Muscle of arm (tissue), 14 donors: ENCODE measurements at places on chromosomes 1 and 21.

DNA sequence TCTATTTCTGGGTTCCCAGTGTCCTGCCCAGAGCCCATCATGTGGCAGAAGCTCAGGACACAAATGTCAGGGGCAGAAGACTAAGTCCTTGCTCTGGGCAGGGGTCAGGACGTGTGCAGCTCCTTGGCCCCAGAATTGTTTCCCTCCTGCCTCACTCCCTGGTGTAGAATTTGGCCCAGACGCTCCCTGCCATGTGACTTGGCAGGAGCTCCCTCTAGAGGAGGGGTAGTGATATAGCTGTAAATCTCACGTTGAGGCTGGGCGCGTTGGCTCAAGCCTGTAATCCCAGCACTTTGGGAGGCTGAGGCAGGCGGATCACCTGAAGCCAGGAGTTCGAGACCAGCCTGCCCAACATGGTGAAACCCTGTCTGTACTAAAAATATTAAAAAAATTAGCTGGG, 91.2 kb downstream of the UBIAD1 start:
- DNase-seq = no peak

- DNase-seq = no peak
Observed at GRCh38 chr21:45899317-45900033, 82.1 kb upstream of the COL6A1 start.

GRCh38 chr1:191752342-191752741, 405.9 kb upstream of the RGS18 start:
- DNase-seq = no peak

DNA sequence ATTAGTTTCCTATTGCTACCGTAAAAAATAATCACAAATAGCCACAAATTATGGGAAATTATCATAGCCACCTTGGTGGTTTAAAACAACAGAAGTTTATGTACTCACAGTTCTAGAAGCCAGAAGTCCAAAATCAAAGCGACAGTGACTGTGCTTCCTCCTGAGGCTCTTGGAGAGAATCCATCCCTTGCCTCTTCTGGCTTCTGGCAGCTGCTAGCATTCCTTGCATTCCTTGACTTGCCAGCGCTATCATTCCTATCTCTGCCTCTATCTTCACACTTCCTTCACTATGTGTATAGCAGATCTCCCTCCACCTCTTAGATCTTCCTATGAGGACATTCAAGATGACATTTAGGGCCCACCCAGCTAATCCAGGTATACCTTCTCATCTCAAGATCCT, 180.1 kb upstream of the USP25 start:
- no peak for DNase-seq

GRCh38 chr1:229410370-229410691, 23.6 kb downstream of the ACTA1 start:
- DNase-seq = no peak

- peak; percentile 31 for DNase-seq
Observed at GRCh38 chr1:43414634-43415223, 25.0 kb downstream of the SZT2 start.

DNA sequence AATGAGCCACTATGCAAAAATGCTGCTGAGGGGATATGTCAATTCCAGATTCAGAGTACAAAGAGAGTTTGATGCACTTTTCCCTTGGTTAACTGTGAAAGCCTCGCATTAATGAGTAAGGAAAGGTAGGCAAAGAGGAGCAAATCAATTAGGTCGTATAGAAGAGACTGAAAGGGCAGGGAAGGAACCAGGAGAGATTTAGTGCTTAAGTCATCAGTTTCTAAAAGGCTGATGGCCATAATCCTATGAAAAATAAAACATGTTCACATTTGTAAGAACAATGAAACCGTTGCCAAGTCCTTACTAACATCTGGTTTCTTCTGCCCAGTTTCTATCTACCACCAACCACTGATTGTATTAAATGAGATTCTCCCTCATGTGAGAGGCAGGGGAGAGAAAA, 118.4 kb upstream of the PALMD start:
- DNase-seq = no peak

DNA sequence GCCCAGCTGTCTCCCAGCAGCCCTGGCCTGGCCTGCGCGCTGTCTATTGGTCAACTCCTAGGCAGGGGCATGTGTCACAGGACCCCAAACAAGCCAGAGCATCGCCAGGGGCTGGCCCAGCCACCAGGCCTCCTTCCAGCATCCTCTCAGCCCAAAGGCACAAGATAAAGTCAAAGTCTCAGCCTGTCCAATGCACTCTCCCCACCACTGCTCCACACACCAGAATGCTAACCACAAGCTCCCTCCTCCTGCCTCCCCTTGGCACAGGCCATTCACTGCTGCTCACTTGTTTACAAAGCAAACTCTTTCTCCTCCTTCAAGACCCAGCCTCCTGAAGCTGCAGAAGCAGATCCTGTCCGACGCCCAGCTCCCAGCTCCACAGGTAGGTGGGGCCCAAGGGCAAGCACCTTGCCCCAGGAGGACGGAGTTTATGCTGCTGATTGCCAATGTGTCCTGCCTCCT, 133.4 kb downstream of the DMRTB1 start:
- no peak for DNase-seq

- peak; percentile 62 for DNase-seq
Observed at GRCh38 chr1:15153184-15153841, at the start of gene TMEM51. TMEM51 (plus strand) TSS chr1:15153747; CDS start chr1:15215088, 61,341 bp downstream.

DNA sequence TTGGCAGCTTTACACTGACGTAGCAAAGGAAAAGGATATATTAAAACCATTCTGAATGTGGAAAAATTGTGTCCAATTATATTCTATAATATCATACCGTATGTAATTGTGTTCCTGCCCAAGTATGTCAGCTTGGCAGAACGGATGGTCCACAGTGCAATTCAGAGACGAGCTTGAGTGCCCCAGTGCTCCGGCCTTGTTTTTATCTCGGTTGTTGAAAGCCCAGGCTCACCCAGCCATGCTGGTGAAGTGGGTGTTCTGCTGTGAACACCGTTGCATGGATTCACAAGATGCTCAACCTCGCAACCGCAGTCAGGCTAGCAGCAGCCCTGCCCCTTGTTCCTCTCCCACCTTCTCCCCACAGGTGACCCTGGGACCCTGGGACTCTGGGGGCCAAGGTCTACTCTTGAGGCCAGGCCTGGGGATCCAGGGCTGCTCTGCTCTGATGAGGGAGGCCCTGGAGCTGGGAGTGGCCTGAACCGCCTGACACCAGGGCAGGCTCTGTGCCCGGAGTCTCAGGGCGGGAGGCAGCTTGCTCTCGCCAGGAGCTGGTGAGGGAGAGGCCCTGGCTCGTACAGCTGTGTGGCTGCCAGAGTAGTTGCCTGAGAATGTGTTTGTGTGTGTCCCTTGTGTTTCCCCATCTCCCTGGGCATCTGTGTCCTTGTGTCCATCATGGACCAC, 11.2 kb downstream of the PTPRF start:
- DNase-seq = no peak

DNA sequence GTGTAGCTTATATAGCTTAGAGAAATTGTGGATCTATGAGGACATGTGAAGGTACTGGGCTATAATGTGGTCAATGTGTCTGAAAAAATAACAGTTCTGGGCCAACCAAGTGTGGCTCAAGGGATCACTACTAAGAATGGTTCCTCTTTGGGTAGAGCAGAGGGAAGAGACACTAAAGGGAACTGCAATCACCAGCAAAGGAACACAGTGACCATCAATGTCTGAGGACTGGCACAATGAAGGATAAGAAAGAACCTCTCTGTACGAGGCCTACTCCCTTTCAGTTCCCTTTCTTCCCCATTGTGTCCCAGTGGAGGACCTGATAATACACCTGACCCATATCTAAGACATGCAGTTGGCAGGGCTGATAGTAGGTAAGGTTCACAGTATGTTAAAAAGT, 89.9 kb upstream of the JAK1 start:
- no peak for DNase-seq

- no peak for DNase-seq
Observed at GRCh38 chr1:7970246-7970645, 8.7 kb downstream of the PARK7 start.

GRCh38 chr1:53763911-53764310, 24.9 kb upstream of the GLIS1 start:
- DNase-seq = no peak

DNA sequence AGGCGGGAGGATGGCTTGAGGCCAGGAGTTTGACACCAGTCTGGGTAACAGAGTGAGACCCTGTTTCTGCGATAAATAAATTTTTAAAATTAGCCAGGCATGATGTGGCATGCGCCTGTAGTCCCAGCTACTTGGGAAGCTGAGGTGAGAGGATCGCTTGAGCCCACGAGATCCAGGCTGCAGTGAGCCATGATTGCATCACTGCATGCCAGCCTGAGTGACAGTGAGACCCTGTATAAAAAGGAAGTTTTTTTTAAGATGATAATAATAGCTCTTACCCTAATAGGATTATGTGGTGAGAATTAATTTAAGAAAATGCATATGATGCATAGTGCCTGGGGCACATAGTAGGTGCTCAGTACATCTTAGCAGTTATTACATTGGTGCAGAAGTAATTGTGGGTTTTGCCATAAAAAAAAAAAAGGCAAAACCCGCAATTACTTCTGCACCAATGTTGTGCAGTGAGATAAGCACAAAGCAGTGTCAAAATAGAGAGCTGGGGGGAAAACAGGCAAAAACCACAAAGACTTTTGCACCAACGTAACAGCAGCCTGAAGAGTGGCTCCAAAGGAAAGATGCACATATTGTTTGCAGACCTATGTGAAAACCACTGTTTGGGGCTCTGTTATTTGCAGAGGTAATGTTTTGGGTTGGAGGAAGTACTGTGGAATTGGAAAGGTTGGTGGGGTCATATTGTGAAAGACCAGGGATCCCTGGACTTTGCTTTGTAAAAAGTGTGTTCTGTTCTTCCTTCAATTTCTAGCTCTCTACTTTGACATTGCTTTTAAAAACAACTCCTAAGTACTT, 72.4 kb downstream of the PLXNA2 start:
- DNase-seq = no peak

- DNase-seq = no peak
Observed at GRCh38 chr1:210087058-210087457, 145.5 kb upstream of the SERTAD4 start.

GRCh38 chr1:192497214-192497794, 78.3 kb upstream of the RGS1 start:
- no peak for DNase-seq

- no peak for DNase-seq
Observed at GRCh38 chr21:37670883-37671282, 245.4 kb downstream of the KCNJ6 start.

DNA sequence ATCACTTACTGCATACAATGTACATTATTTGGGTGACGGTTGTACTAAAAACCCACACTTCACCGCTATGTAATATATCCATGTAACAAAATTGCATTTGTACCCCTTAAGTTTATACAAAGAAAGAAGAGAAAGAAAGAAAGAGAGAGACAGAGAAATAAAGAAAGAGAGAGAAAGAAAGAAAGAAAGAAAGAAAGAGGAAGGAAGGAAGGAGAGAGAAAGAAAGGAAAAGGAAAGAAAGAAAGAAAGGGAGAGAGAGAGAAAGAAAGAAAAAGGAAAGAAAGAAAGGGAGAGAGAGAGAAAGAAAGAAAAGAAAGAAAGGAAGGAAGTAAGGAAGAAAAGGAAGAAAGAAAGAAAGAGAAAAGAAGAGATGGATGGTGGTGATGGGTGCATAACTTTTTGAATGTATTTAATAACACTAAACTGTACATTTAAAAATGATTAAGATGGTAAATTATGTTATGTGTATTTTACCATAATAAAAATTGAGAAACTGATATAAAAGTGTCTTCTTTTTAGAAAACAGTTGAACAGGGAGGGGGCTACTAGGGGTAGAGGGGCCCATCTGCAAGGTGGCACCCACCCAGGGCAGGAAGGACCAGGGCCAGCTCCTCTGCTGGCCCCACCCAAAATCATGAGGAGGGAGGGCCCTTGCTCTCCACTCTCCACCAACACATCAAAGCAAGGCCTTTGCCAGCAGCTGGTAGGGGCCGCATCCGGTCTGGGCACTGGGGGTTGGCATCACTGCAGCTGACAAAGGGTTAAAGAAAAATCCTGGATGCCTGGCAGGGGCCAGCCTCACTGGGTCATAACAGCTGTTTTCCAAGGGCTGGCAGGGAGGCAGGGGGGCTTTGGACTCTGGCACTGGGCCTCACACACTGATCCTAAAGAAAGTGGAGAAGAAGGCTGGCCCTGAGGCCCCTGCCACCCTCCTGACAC, 153.9 kb upstream of the EDN2 start:
- DNase-seq = no peak

- DNase-seq = no peak
Observed at GRCh38 chr1:47485817-47486216, 48.0 kb downstream of the FOXD2 start.

DNA sequence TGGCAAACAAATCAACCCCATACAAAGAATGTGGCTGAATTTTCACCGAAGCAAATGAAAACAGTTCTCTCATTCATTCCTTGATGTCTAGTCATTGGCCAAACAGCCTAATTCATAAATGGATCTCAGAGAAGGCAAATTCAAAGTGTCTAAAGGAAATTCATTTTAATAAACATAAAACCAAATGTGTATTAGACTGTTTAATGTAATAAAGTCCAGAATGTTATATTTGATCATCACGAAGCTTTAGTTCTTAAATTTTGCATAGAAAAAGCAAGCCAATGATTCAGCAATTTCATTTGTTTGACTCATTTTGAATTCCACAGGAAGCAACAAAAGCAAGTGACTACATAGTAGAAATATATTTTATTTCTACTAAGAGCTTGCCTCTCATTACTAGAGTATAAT, 379.2 kb upstream of the ADAMTS5 start:
- DNase-seq = no peak

DNA sequence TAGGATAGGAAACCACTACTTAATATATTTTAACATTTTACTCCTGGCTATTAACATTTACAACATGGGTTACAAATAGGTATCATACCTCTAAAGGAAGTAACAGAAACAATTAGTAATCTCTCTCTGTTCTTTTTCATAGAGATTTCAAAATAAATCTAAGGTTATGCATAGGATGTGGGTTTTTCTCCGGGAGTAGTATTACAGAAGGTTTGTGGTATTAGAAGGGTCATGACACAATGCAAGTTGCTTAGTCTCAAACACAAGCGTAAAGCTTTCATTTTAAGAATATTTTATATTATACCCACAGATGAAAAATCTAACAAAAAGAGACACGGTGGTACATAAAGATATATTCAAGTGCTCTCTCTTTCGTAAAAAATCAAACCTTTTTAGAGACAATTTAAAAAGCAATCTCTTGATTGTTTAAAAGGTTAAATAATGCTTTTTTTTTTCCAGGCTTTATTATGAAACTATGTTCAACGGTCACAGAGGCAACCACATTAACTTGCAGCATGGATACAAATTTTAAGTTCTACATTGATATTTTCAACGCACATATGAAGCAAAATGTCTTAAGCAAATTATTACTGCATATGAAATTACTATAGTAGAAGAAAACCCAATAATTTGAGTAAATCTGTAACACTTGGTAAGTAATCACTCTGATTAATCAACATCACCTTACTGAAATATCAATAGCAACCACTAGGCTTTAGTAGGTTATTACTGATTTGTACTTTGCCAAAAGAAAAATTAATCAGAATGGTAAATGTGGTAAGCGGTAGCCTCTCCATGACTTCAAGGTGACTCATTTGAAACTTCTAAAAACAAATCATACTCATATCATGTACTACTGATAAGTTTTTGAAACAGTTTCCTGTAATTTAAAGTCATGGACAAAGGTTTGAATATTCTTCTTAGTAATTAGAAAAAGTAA, 97.4 kb upstream of the GFI1 start:
- DNase-seq = no peak

- DNase-seq = no peak
Observed at GRCh38 chr1:84757301-84757700, 67.0 kb upstream of the SSX2IP start.

GRCh38 chr1:51990478-51990965, at the start of gene RAB3B:
RAB3B (minus strand) TSS chr1:51990700; CDS start chr1:51977117, 13,583 bp downstream.
- DNase-seq = peak; percentile 16
